CD4-positive, alpha-beta T cell treated with Interleukin-15 for 4 hours (primary cell): ENCODE measurements at places on chromosomes 3 and 15.

- DNase-seq, result no peak
These were observed 64.8 kb downstream of the RFTN1 start for GRCh38 chr3:16448639-16449070.

- peak; percentile 36 for DNase-seq
These were observed 1.9 kb downstream of the KBTBD8 start for GRCh38 chr3:67000009-67000408.

DNA sequence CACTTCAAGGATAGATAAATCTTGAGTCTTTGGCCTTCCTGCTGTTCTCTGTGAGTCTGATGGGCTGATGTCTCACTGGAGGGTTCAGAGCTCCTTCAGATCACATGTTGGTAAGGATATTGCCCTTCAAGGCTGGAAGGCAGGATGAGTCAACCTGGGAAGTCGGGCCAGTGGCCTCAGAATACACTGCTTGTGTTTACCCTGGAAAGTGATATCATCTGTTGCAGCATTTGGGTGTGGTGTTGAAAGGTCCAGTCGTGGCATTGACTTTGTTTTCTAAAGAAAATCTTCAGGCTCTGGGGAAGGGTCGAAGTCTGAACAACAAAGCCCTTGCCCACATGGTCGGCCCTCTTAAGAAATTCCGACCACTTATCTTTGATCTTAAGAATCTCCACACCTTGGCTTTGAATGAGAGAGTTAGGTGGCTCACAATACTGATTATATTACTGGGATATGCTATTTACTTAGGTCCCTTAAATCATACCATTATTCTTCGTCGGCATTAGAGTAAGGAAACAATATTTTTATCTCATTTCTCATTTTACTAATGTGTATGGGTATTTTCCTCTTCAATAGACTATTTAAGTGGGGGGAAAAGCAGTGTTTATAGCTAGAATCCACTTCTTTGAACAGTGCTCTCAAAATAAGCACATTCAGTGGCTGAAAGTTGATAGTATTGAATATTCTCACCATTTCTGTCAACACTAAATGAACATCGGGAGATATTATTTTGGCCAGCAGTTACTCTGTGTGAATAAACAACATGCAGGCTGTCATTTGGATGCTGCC, 303.9 kb upstream of the RASGRP1 start:
- no peak for DNase-seq

- no peak for DNase-seq
These were observed 17.7 kb downstream of the RPL22L1 start for GRCh38 chr3:170852324-170852723.

DNA sequence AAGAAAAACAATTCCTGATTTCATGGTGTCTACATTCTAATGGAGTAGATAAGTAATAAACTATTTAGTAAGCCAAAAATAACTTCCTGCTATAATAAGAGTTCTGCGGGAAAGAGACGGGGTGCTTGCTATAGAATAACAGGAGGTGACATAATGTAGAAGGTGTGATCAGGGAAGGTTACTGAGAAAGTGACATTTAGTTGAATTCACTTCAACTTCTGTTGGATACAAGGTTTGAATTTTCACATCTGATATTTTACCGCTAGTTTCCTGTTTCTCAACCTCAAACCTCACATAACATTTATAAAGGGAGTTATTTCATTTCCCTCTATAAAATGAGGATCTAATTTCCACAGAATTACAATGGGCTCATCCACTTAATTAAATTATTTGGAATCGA, 102.3 kb upstream of the GBE1 start:
- DNase-seq, result no peak

DNA sequence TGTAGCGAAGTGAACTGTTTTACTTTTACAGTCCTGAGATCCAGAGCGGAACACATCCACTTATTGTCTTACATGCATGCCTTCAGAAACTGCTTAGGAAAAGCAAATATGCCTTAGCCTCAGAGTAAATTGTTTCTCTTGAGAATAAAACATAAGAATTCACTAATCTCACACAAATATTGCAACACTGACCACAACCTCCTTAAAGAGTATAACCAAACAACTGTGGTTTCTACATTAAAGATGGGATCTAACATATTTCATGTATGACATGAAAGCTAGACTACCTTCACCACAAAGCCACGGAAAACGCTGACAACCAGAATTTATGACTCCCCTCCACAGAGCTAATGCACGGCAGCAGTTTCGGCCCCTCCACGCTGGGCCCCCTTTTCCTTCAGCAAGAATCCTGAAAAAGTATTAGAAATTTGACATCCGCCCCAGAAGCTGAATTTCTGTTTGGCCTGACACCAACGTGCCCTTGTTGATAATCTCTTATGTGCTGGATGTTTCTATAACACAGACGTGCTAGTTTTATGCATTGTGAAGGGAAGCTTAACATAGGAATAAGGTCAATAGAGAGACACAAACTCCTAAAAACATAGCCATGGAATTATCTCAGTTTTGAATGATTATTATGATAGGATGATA, 84.6 kb downstream of the GREM1 start:
- no peak for DNase-seq

GRCh38 chr3:46301122-46301835, 52.6 kb upstream of the CCR2 start:
- DNase-seq, result no peak

DNA sequence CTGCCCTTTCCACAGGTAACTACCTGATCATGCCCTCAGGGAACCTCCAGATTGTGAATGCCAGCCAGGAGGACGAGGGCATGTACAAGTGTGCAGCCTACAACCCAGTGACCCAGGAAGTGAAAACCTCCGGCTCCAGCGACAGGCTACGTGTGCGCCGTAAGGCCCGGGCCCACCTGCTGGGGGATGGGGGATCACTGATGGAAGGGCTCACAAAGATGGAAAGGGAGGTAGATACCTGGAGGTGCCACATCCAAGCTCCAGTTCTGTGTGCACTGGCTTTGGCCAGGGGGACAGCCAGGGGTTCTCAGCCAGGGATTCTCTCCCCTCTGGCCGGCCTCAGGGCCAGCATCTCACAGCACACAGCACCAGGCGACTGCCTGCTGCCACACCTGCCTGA, 59.4 kb downstream of the BOC start:
- DNase-seq, result no peak

- no peak for DNase-seq
These were observed 740.2 kb downstream of the ROBO1 start for GRCh38 chr3:79027593-79027992.

GRCh38 chr15:64634027-64634426, 141.4 kb downstream of the RBPMS2 start:
- DNase-seq, result peak; percentile 68

GRCh38 chr15:100158356-100158755, 183.4 kb downstream of the ADAMTS17 start:
- no peak for DNase-seq

- DNase-seq, result no peak
These were observed 69.3 kb downstream of the MCTP2 start for GRCh38 chr15:94300612-94301011.

- no peak for DNase-seq
These were observed 13.8 kb downstream of the DCBLD2 start for GRCh38 chr3:98887684-98888083.

DNA sequence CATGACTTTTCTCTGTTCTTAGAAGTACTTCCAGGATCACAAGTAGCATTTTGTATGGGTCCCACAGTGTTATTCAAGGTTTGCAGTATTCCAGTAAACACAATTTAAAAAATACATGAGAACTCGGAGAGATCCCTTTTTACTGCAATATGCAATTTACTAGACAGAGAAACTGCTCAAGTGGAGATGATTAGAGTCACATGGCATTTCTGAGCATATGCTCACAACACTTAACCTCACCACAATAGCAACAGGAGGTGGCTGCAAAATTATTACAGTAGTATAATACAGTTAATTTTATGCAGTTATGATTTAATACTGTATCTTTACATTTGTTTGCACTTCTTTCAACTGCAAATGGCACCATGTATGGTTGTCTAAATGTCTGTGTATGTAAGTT, 87.5 kb downstream of the PIK3CB start:
- no peak for DNase-seq

DNA sequence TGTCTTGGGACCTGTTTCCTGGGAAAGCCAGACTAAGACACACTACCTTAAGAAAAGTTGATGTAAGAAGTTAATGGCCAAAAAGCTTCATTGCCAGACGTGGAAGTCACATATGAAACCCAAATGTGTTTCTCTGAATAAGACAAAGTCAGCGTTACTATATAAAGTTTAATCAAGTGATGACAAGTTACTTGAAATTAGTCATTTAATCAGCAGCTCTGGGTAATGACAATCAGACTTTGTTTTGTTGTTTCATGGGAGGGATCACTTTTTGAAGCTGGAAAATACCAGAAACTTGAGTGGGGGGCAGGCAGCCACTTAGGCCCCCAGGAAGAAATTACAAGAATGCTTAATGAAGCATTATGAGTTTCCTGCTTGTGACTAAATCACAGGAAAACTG, 218.6 kb downstream of the PTPRG start:
- DNase-seq, result no peak

GRCh38 chr15:86762874-86763273, 683.2 kb downstream of the AGBL1 start:
- DNase-seq, result no peak

DNA sequence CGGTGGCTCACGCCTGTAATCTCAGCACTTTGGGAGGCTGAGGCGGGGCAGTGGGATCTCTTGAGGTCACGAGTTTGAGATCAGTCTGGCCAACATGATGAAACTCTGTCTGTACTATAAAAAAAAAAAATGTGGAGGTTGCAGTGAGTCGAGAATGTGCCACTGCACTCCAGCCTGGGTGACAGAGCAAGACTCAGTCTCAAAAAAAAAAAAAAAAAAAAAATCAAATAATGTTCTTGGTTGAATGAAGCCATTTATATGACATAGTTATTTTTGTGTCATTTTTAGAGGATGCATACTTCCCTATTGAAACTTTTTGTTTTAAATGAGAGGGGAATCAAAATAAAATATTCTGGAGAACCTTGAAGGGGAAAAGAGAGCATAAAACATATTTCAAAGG, 3.1 kb downstream of the HMCES start:
- DNase-seq, result no peak

- DNase-seq, result peak; percentile 21
These were observed 593 bp downstream of the FAM219B start for GRCh38 chr15:74906067-74906449.

DNA sequence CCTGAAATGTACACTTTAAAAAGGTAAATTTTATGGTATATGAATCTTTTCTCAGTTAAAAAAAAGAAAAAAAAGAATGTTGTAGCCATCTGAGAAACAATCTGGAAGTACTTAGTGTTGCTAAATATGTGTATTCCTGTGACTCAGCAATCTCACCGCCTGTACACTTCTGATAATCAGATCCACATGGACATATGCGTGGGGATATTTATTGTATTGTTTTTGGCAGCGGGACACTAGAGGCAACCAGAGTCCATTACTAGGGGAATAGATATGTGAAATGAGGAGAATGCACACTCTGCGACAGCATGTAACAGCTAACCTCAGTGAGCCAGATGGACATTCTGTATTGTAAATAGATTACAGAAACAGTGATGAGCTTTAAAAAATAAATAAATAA, 65.4 kb downstream of the AQP9 start:
- DNase-seq, result no peak

DNA sequence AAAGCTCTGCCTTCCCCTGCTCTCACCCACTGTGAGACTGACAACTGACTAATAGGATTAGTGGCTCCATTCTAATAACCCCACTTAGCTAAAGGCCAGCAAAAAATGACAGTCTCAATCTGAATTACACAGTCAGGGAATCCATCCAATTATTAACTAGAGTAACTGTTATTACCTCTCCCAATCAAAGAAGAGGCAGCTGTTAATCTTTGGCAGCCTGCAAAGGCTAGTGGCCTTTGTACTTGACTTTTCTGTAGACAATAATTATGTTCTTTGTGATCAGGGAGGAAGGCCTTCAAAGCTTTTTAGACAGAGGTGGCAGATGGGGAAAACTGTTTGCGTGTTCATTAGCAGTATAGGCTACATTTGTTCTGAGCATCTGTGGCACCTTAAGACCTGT, 177.7 kb downstream of the ISL2 start:
- DNase-seq, result no peak

DNA sequence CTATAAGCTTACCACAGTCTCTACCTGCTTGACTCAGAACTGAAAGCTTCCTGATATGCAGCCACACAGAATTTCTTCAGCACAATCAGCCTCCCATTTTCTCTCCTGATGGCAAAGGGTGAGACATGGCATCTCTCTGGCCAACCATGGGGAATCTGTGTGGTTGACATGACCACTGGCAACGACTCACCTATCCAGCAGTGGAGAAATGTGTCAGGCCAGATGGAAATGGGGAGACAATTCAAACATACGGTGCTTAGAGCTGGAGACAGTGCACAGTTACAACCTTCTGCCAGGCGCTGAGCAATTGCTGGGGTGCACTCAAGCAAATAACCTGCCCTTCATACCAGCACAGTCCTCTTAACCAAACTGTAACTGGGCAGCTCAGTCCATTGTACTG, 3.6 kb downstream of the ZNF385D start:
- DNase-seq, result no peak

GRCh38 chr15:57401546-57401945, 25.2 kb downstream of the CGNL1 start:
- DNase-seq, result no peak

- no peak for DNase-seq
These were observed 19.8 kb upstream of the VILL start for GRCh38 chr3:37970802-37971201.

GRCh38 chr3:188869628-188870027, 302.1 kb upstream of the TPRG1 start:
- no peak for DNase-seq

DNA sequence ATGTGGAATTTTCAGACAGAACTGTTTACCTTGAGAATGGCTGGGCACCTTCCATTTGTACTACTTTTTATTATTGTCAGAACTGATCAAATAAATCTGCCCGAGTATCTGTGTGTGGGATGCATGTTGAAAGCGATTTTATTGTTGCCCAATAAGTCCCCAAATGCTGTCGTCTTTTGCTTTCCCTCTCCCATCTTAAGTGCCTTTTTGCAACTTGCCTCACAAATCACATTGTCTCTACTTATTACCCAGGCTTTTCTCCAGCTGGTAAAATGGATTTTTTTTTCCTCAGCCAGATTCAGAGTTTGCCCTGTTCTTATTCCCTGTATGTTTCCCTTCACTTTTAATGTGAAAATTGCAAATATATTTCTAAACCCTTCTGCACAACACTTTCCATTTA, 163.1 kb downstream of the CNTN4 start:
- no peak for DNase-seq

DNA sequence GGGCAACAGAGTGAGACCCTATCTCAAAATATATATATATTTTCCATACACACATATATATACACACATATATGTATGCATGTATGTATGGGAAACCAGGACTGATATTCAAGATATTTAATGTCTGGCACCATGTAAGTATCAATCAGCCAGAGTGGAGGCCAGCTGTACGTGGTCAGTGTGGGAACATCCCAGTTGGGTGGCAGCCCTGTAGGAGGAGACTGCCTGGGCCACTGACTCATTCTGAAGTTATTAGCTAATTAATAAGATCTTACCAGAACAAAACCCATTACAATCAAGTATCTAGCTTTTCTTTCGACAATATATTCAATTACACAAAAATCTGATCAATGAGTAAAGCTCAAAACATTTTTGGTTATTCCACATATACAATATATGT, 85.1 kb upstream of the OCA2 start:
- no peak for DNase-seq

GRCh38 chr3:72271216-72271615, 486.3 kb upstream of the PROK2 start:
- no peak for DNase-seq

- no peak for DNase-seq
These were observed 834.5 kb upstream of the NECTIN3 start for GRCh38 chr3:110236976-110237610.

GRCh38 chr15:68401496-68402431, 30.2 kb downstream of the ITGA11 start:
- DNase-seq, result no peak

- no peak for DNase-seq
These were observed at the start of the genes FOXL2 and FOXL2NB for GRCh38 chr3:138946663-138947494. FOXL2 (minus strand) TSS chr3:138947137; CDS start chr3:138946722, 415 bp downstream. FOXL2NB (plus strand) TSS chr3:138947217; CDS start chr3:138947365, 148 bp downstream.
